Stimulated activated naive B cell treated with anti-CD40 and anti-IgM and Interleukin-4, amounts not matched to agents 10 μg/mL and 1 μg/mL and 100 μg/mL, for 72 hours (primary cell): ENCODE measurements at places on chromosomes 3 and 15.

- peaks cover 3% of the 10 kb centered on the region for H3K36me3 ChIP-seq
- H3K27ac ChIP-seq = peak overlapping the region; percentile 82
- H3K27me3 ChIP-seq = peaks cover 97% of the 10 kb centered on the region
- peaks cover 59% of the 10 kb centered on the region for H3K4me1 ChIP-seq
- DNase-seq = no peak
These were observed 74.0 kb upstream of the POLG start for GRCh38 chr15:89408372-89409183.

- H3K4me3 ChIP-seq = no peak overlapping the region
- DNase-seq = no peak
- no peak overlapping the region for H3K27ac ChIP-seq
- H3K27me3 ChIP-seq = no peaks in the 10 kb centered on the region
These were observed 18.6 kb upstream of the THSD4 start for GRCh38 chr15:71096676-71097075.

DNA sequence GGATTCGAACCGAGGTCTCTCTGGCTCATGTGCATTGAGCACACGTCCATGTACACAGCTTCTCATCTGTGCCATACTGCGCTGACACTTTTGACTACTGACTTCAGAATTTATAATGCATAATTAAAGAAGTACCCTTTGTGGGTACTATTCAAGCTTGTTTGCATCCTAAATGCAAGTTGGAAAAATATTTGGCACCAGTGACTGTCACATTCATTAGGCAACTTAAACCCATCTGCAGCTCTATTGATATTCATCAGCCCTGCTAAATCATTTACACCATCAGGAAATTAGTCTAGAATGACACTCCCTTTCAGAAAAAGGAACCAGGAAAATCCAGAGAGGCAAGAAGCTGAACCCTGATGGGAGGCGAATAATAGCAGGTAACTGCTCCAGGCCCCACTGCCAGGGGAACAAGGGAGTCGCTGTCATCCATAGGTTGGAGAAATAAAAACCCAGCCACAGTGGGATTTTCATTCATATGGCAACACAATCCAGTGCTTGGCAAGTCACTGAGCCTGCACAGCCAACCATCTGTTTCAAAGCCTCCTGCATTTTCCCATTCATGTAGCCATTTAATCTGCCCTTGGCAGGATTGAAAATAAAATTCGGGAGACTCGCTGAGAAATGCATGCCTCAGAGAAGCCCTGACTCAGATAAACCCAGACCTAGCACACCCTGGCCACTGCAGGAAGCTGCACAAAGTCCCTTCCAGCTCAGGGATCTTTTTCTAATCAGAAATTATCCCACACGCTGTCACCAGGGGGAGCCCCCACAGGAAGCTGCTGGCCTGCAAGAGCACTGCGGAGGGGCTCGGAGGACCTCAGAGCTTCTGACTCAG is 103.0 kb upstream of the VEPH1 start:
- peaks cover 22% of the 10 kb centered on the region for H3K27me3 ChIP-seq
- H3K36me3 ChIP-seq = no peaks in the 10 kb centered on the region
- DNase-seq = peak; percentile 46
- peaks cover 16% of the 10 kb centered on the region for H3K4me1 ChIP-seq
- no peak overlapping the region for H3K4me3 ChIP-seq

GRCh38 chr3:195052939-195053338 is 218.0 kb downstream of the XXYLT1 start:
- peaks cover 2% of the 10 kb centered on the region for H3K4me1 ChIP-seq
- no peaks in the 10 kb centered on the region for H3K36me3 ChIP-seq
- no peak overlapping the region for H3K4me3 ChIP-seq
- no peak overlapping the region for H3K27ac ChIP-seq
- DNase-seq = no peak

DNA sequence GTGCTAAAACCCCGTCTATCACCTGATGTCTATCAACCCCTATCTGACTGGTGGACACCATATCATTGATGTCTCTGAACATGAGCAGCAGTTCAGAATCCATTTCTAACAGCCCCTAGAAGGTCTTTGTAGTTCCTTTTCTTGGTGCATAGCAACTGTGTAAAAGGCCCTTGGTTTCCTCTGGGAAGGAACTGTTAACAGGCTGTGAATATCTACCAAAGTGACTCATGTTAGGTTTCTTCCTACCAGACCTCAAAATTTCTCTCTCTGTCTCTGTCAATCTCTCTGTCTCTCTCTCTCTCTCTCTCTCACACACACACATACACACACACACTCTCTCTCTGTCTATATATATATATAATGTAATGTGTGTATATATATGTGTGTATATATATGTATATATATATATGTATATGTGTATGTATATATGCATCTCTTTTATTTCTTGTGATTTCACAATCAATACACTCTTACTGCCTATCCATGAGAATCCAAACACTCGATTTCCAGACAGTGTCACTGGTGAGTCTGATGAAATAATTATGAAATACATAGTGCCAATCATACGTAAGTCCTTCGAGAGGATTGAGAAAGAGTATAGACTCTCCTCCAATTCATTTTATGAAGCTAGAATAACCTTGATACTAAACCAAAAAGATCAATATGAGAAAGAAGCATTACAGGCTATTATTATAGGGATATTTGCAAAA is 335.9 kb upstream of the SLCO3A1 start:
- no peak overlapping the region for H3K27ac ChIP-seq
- no peaks in the 10 kb centered on the region for H3K27me3 ChIP-seq
- H3K4me3 ChIP-seq = no peak overlapping the region
- DNase-seq = no peak
- no peaks in the 10 kb centered on the region for H3K36me3 ChIP-seq

DNA sequence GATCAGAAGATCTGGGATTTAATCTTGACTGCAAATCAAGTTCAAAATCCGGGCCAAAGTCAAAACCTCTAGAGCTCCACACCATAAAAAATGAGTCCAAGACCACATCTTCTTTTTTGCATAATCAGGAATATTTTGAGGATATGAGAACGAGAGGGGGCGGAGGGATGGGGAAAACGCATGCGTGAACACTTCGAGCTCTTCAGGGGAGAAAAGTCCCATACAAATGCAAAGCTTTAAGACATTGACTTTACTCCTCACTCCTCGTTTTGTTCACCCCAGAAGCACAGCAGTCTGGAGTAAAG is 68.2 kb downstream of the SUMF1 start:
- no peak overlapping the region for H3K4me3 ChIP-seq
- no peak overlapping the region for H3K27ac ChIP-seq
- peaks cover 39% of the 10 kb centered on the region for H3K36me3 ChIP-seq
- H3K27me3 ChIP-seq = no peaks in the 10 kb centered on the region

DNA sequence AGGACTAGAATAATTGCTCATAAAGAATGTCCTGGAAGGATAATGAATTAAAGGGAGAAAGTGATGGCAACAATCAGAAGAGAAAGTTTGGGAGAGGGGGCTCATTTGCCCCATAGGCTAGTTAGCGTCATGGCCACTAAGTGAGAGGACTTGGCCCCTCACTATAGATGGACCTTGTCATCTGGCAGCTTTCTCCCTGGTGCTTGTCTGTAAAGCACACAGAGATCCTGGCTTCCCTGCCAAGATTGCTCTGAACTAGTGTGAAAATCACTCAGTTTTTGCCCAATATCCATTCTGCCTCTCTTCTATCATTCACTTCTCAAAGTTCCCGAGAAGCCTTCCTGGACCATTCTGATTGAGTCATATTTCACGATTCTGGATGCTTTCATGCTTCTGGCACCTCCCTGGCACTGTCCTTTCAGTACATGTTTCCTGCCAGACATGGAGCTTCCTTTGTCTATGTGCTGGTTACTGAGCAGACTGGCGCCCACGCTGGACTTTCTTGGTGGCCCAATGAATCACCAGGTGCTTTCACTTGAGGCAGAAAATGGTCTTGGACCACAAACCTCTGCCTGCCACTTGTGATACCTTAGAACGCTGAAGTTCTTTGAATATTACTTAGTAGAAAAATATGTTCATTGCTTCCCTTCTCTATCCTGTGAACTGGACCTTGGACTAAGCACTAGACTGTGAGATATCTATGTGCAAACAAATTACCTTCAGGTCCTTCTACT is 709.6 kb upstream of the CFAP20DC start:
- no peak overlapping the region for H3K27ac ChIP-seq
- H3K27me3 ChIP-seq = no peaks in the 10 kb centered on the region
- DNase-seq = no peak
- H3K36me3 ChIP-seq = no peaks in the 10 kb centered on the region

DNA sequence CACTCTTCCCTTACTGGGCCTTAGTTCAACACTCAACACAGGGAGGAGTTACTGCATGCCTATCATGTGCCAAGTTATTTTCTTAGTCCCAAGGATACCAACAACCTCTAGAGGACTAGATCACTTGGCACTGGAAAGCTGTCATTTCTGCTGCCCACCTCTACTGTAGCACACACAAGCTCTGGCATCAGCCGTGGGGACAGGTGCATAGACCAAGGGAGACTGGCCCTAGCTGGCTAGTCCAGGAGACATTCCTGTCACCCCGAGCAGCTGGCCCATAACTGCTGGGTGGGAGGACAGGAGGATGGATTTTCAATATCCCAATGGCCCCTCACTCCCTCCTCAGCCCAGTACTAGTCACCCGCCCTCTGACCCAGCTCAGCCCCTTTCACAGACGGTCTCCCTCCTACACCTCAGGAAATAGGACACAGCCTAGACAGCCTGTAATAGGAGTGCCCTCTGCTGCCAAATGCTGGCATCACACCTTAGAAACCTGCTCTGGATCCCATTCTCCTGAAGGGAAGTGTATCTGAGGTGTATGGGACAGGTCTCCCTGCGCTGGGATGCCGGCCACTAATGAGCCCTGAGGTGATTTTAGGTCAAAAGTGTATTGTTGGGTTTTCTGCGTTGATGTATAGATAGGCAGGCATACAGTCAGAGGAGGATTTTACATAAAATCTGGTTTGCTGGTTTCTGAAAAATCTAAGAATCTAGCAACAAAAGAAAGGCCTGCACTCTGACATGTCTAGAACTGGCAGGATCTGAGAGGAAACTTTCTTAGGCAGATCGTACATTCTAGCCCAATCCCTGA is 3.4 kb upstream of the DZIP1L start:
- H3K27ac ChIP-seq = no peak overlapping the region
- H3K27me3 ChIP-seq = peaks cover 34% of the 10 kb centered on the region
- peaks cover 20% of the 10 kb centered on the region for H3K4me1 ChIP-seq
- DNase-seq = peak; percentile 30

GRCh38 chr3:46947981-46948791 is 28.4 kb downstream of the CCDC12 start:
- peaks cover 97% of the 10 kb centered on the region for H3K4me1 ChIP-seq
- DNase-seq = no peak
- H3K36me3 ChIP-seq = peaks cover 72% of the 10 kb centered on the region
- H3K4me3 ChIP-seq = peak overlapping the region; percentile 58
- no peaks in the 10 kb centered on the region for H3K27me3 ChIP-seq

DNA sequence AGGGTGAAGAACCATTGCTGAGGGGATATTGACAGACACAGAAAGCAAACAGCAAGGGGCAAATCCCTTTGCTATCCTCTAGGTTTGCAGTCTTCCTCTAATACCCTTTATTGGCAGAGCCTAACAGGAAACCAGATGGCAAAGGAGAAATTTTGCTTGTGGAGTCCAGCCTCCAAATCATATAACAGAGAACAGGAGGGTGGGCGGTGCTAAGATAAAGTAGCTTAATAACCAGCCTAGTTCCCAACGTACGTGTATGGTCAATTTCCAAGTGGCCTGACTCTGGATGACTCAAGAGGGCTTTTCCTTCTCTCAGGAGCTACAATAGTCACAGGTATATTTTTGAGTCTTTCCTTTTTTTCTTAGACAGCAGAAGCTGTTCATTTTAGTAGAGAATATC is 404.5 kb downstream of the PDCD6IP start:
- peak overlapping the region; percentile 21 for H3K27ac ChIP-seq
- no peaks in the 10 kb centered on the region for H3K27me3 ChIP-seq
- no peak overlapping the region for H3K4me3 ChIP-seq

DNA sequence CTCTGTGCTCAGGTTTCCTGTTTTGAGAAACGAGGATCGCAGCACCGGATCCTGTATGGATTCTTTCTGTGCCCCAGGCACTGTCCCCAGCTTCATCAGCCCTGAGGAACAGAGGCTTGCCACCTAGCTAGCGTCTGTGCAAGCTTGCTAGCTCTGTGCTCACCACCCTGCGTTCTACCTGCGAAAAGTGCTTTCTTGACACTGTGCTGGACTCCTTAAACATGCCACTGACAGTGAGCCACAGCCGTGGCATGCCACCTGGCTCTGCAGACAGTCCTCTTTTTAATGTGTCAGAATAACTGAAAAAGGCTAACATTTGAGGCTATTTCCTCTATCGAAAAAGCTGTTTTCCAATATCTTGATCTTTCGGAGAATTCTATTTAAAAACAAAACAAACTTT is 1.4 kb downstream of the PGPEP1L start:
- no peak overlapping the region for H3K4me3 ChIP-seq
- no peak for DNase-seq
- H3K27ac ChIP-seq = no peak overlapping the region
- no peaks in the 10 kb centered on the region for H3K36me3 ChIP-seq
- no peaks in the 10 kb centered on the region for H3K27me3 ChIP-seq

- peaks cover 10% of the 10 kb centered on the region for H3K27me3 ChIP-seq
- no peak overlapping the region for H3K27ac ChIP-seq
- no peaks in the 10 kb centered on the region for H3K4me1 ChIP-seq
These were observed 143.6 kb upstream of the GOLIM4 start for GRCh38 chr3:168239287-168239686.

DNA sequence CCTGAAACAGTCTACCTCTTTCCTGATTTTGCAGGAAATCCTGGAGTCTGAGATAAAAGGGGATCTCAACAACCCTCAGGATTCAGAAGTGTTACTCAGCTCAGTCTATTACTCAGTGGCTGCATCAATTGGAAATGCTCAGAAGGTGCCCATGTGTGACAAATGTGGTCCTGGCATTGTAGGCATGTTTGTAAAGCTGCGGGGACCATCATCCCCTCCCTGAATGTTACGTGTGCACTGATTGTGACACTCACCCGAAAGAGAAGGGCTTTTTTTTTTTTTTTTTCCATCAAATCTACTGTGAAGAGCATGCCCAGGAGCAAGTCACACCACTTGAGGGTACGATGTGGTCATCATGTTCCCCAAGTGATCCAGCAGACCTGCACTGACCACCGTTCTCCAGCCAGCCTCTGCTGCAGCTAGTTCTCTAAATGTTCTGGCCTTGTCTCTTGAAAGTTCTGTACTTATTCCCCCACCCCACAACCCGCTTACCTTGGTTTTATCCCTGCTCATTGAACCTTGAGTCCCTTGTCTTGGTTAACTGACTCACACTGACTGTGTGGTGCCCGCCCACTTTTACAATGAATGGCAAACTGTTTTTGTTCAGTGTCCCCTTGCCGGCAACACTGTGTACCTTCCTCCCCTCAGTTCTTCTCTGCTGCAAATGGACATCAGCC is 19.8 kb downstream of the ST3GAL6 start:
- H3K4me1 ChIP-seq = peaks cover 12% of the 10 kb centered on the region
- H3K27ac ChIP-seq = no peak overlapping the region
- no peak for DNase-seq
- H3K4me3 ChIP-seq = no peak overlapping the region
- no peaks in the 10 kb centered on the region for H3K36me3 ChIP-seq
- H3K27me3 ChIP-seq = no peaks in the 10 kb centered on the region

GRCh38 chr15:61146931-61147230 is 82.2 kb downstream of the RORA start:
- no peak overlapping the region for H3K4me3 ChIP-seq
- DNase-seq = no peak
- no peak overlapping the region for H3K27ac ChIP-seq
- H3K4me1 ChIP-seq = no peaks in the 10 kb centered on the region
- peaks cover 5% of the 10 kb centered on the region for H3K27me3 ChIP-seq
- H3K36me3 ChIP-seq = no peaks in the 10 kb centered on the region
